ENCODE measurements at places on chromosomes 7 and 10. TPM values are rescaled to one million over a fixed set of nuclear protein-coding genes. Genes with fewer than 3 reads are reported as not detected.

DNA sequence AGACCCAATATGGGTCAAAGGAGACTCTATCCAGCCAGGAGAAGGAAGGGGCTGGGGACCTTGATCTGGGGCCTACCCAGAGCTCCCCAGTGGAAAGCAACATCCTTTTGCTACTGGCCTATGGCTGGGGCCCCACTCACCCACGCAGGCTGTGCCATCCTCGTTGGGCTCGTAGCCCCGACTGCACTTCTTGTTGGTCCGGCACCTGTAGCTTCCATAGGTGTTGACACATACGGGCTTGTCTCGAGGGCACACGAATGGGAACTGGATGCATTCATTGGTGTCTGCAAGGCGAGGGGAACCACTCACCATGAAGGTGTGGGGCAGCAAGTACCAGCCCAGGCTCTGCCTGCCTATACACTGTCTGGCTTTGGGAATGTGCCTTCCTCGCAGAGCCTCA lies 30.5 kb downstream of the GOLGA7B start:
- no peak overlapping the region for H3K27ac ChIP-seq
- no peaks in the 10 kb centered on the region for H3K36me3 ChIP-seq
- no peak for DNase-seq
- no peak overlapping the region for H3K4me3 ChIP-seq

- no peak overlapping the region for H3K27ac ChIP-seq
- H3K36me3 ChIP-seq: peaks cover 10% of the 10 kb centered on the region
- no peaks in the 10 kb centered on the region for H3K27me3 ChIP-seq
Observed at GRCh38 chr10:125827133-125827532, 3.8 kb downstream of the BCCIP start.

GRCh38 chr10:77386838-77387237 lies 250.8 kb downstream of the KCNMA1 start:
- no peaks in the 10 kb centered on the region for H3K36me3 ChIP-seq
- DNase-seq: no peak
- no peaks in the 10 kb centered on the region for H3K27me3 ChIP-seq
- no peaks in the 10 kb centered on the region for H3K4me1 ChIP-seq
- no peak overlapping the region for H3K27ac ChIP-seq
- no peak overlapping the region for H3K4me3 ChIP-seq

GRCh38 chr10:116429288-116429977 lies 1.8 kb downstream of the PNLIPRP3 start:
- H3K4me3 ChIP-seq: no peak overlapping the region
- no peak overlapping the region for H3K27ac ChIP-seq
- H3K4me1 ChIP-seq: no peaks in the 10 kb centered on the region
- DNase-seq: no peak

DNA sequence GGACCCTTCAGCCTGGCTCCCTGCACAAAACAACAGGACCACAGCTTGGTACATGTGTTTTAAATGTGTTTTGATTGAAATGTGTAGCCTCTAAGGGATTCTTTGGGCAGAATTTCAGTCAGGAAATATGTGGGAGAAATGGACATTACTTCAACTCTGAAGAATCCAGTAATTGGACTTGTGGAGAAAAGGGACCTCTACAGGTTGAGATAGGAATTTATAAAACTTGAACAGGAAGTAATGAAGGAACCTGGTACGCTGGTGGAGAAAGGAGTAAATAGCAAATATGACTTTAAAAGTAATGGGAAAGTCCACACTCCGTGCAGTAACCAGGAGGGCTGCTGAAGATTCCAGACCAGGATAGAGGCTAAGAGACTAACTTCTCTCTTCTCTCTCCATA lies 220.5 kb downstream of the LHFPL3 start:
- no peak for DNase-seq
- H3K36me3 ChIP-seq: no peaks in the 10 kb centered on the region
- H3K27me3 ChIP-seq: no peaks in the 10 kb centered on the region
- H3K4me3 ChIP-seq: no peak overlapping the region

DNA sequence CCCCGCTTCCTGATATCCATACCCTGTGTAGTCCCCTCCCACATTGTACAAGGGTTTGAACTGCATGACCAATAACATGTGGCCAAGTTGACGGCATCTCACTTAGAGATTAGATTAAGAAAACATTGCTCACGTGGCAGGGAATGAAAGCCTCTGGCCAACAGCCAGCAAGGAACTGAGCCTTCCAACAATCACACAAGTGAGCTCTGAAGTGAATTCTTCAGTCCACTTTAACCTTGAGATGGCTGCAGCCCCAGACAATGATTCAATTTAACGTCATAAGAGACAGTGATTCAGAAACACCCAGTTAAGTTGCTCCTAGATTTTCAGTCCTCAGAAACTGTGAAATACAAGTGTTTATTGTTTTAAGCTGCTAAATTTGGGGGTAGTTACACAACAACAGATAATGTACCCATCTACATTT lies 165.9 kb upstream of the PLXNA4 start:
- no peak overlapping the region for H3K27ac ChIP-seq
- H3K4me3 ChIP-seq: no peak overlapping the region
- H3K4me1 ChIP-seq: no peaks in the 10 kb centered on the region

- no peaks in the 10 kb centered on the region for H3K36me3 ChIP-seq
- no peak overlapping the region for H3K4me3 ChIP-seq
- no peak for DNase-seq
- no peak overlapping the region for H3K27ac ChIP-seq
- no peaks in the 10 kb centered on the region for H3K27me3 ChIP-seq
- no peaks in the 10 kb centered on the region for H3K4me1 ChIP-seq
Observed at GRCh38 chr7:153392726-153393125, 633.2 kb downstream of the ACTR3B start.

ERVW-1 gene
- not detected for total RNA-seq

SPDYE2 gene
- total RNA-seq: not detected
